ENCODE measurements at places on chromosomes 12 and 14.

DNA sequence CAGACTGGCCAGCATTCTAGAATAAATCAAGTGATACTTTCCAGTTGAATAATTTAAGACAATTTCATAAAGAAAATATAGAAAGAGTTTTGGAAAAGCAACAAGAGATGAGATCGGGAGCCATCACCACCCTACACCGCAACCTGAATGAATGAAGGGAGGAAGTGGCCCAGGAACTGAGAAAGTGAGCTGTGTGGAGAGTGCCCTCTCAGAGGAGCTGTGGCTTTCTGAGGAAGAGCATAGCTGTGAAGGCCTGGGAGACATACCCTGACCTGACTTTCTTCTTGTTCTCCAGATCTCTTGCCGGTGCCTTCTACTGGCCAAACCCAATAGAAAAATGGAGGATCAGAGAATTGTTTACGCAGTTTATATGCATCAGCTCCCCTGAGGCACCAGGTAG, 79.3 kb upstream of the TSPAN8 start:
- DNase-seq: no peak

DNA sequence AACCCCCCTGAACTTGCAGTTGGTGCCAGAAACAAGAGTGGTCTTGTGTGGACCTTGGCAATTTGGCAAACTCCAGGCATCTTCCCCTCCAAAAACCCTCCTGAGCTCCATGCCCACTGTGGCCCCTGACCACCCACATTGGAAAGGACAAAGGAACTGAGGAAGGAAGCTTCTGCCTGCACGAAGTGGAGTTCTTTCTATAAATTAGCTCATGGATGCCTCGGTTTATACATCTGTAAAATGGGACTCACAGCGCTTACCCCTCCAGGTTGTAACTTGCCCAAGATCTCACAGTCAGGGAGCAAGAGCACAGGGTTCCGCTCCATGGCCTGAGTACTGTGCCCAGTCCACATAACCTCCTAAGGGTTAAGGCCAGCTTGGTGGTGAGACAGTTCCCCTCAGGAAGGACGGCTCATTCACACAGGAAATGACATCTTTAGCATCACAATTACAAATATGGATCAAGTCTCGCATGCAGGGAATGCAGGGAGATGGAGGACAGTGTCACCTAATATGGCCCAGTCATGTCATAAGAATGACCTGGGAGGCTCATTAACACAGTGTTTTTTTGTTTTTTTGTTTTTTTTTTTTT, 66.6 kb downstream of the CLMN start:
- no peak for DNase-seq

- no peak for DNase-seq
These were observed 598.5 kb upstream of the LMO3 start for GRCh38 chr12:17204289-17205054.

DNA sequence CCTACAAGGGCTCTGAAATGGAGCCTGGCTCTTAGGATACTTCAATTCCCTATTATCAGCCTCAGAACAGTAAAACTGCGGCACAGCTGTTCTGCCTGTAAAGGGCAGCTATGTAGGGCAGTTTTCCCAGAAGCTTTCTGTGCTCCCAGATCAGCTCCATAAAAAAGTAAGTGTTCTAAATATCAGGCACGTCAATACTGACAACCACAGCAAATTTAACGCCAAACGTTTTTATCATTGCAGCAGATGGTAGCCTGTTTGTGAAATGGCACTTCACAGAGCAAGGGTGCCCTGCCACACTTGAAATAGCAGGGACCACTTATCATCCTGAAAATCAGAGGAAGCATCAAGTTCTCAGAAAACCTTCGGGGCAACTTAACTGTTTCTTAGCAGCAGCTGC, 54.8 kb upstream of the PTHLH start:
- no peak for DNase-seq

DNA sequence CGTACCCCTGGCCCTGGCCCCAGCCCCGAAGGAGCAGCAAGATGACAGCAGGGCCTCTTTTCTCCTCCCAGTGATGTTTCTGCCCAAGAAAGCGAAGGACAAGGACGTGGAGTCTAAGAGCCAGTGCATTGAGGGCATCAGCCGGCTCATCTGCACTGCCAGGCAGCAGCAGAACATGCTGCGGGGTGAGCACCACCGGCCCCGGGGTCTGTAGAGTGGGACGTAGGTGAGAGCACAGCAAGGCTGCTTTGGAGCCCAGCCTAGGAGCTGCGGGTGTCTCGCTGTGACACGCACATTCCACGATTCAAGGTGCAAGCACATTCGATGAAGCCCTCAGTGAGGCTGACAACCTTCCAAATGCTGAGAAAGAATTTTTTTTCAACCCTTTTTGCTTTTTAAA, 5.2 kb upstream of the TEX22 start:
- no peak for DNase-seq

GRCh38 chr12:90245391-90245790, 536.8 kb upstream of the ATP2B1 start:
- DNase-seq: peak; percentile 50

DNA sequence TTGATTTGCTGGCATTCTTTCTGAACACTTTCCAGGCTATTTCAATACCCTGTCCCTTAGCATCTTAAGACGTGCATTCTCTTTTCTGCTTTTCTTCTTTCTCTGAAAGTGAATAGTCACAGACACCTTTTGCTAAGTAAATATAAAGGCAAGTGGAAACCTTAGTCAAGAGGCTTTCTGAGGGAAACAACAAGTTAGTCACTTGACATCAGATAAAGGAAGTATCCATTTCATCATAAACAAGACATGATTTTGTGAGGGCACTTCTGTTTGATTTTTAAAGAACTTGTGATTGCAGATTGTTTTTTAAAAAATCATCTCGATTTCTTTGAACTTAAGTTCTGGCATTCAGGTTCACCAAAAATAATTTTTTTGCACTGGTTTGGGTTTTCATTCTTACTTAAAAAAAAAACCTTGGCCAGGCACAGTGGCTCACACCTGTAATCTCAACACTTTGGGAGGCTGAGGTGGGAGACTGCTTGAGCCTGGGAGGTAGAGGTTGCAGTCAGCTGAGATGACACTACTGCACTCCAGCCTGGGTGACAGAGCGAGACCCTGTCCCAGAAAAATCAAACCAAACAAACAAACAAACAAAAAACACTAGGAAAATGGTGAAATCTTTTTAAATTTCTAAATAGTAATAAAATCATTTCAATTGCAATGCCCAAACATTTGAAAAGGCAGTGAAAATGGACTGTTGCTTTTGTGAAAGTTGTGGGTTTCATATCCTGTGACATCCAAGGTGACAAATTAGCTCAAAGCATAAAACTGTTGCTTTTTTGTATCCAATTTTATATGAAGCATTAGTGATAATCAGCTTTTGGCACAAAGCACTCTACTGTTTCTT, 8.3 kb upstream of the KLHL42 start:
- no peak for DNase-seq

- no peak for DNase-seq
These were observed 8.5 kb downstream of the ZFYVE21 start for GRCh38 chr14:103724116-103724515.

DNA sequence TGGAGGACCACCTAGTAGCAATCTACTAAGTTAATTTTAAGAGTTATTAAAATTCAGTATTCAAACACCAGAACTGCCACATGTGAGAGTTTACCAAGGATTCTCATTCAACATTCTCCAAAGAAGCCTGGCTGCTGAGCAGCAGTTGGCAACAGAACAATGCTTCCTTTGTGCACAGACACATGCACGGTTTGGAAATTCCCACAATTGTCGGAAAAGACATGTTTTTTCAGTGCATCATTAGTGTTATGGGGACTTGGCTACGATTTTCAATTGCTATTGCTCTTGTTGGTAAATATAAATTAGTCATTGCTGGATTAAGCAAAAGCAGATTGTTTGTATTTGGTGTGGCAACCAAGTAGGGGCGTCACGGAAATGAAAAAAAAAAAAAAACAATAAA, 22.2 kb downstream of the ST8SIA1 start:
- DNase-seq: peak; percentile 90

- no peak for DNase-seq
These were observed 214.6 kb downstream of the ERC1 start for GRCh38 chr12:1205512-1206060.

GRCh38 chr12:108634341-108634751, 652 bp upstream of the SELPLG start:
- no peak for DNase-seq

GRCh38 chr12:110179291-110179690, 55.1 kb downstream of the IFT81 start:
- DNase-seq: no peak

- no peak for DNase-seq
These were observed 41.6 kb downstream of the LRRC74A start for GRCh38 chr14:76867516-76868453.

- DNase-seq: no peak
These were observed 43.2 kb upstream of the TUNAR start for GRCh38 chr14:95833429-95833828.

- no peak for DNase-seq
These were observed 10.4 kb downstream of the TECPR2 start for GRCh38 chr14:102373110-102373509.

DNA sequence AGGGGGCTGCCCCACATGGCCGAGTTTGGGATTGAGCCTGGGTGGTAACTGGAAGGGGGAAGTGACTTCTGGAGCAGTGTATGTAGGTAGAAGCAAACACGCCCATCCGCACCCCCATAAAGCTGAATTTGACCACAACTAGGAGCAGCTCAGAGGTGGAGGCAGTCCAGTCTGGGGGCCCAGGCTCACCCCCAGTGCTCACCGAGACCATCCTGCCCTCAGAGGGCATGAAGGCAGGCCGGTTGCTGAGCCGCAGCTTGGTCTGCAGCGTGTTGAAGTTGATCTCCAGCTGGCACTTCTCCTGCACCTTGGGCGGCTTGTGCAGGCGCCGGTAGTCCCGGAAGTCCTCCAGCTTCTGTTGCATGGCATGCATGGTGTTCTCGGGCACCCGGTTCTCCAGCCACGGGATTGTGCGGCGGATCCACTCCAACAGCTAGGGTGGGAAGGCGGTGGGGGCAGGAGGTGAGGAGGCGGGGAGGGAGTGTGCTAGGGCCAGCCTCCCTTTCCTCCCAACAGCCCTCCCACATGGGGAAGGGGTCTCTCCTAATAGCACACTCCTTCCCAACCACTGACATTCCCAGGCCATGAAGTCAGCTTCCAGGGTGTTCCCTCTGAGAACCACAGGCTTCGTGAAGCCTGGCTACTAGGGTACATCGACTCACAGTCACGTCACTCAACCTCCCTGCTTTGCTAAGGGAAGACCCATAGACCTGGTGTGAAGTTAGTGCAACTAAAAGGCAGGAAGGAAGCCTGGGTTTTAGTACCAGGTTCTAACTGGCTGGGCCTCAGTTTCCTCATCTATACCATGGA, 87.0 kb downstream of the ACTN1 start:
- no peak for DNase-seq

DNA sequence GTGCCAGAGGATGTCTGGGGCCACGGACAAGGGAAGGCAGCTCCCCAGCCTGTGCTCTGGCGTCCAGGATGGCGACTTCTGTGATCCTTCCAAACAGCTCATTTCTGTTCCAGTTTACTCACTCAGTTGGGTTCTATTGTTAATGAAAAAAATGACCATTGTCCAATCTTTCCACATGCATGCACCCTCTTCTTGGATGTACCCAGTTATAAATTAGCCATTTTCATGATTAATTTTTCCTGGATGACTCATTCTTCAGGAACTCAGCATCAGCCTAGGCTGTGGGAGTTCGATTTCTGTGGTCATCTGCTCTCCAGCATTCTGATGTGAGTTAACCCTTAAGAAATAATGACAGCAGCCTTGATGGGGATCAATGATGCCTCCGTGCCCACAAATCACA, 926.8 kb downstream of the BCL11B start:
- no peak for DNase-seq

DNA sequence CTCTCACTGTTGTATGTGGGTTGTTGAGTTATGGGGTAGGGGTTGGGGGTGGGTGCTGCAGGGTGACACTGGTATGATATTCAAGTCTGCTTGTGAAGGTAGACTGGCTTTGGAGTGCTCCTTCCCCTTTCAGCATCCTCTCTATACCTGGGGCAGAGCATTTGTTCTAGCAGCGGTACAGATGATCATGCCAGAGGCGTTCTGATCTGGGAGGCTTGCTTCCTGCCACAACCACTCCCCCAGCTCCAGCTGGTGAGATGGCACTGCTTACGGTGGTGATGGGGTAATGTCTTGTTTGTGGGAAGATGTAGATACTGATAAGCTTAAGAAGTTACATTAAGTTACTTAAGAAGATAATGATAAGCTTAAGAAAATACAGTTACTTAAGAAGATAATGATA, 131.8 kb downstream of the ERC1 start:
- no peak for DNase-seq

DNA sequence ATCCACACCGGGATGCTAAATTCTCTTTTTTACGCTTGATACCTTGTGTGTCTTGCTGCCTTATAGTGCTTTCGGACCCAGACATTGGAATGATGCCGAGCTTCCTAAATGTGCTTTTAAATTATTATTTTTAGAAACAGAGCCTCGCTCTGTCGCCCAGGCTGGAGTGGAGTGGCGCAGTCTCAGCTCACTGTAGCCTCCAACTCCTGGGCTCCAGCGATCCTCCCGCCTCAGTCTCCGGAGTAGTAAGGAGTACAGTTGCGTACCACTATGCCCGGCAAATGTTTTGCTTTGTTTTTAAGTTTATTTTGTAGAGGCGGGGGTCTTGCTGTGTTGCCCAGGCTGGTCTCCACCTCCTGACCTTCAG, 489 bp upstream of the EML5 start:
- peak; percentile 22 for DNase-seq

- no peak for DNase-seq
These were observed 19.2 kb downstream of the PPTC7 start for GRCh38 chr12:110563702-110564470.

DNA sequence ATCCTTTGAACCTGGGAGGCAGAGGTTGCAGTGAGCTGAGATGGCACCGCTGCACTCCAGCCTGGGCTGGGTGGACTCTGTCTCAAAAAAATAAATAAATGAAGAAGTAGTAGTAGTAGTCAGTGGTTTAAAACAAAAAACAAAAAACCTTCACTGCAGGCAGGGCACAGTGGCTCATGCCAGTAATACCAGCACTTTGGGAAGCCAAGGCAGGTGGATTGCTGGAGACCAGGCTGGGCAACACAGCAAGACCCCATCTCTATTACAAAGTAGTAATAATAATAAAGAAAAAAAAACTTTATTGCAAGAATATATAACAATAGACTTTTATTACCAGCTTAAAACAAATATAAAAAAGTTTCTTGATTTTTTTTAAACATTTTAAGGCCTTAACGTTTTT, 13.8 kb upstream of the NEK9 start:
- no peak for DNase-seq

DNA sequence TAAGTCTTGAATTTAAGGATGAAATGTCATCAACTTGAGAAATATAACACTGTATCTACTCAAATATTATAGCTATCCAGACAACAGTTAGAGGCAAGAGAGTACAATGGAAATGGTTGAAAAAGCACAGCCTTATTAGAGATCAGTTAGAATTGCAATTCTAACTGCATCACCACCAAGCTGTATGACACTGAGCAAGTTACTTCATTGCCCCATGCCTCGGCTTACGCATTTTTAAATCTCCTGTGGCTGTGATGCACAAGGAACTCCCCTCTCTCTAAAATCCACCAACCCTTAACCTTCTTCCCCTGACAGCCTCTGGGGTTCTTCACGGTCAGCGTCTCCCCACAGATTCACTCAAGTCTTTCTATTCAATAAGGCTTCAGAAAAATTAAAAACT, 75.1 kb downstream of the MED13L start:
- DNase-seq: peak; percentile 26

All from globus pallidus (tissue), 1 donor.